ENCODE measurements at places on chromosomes 2 and 18.

DNA sequence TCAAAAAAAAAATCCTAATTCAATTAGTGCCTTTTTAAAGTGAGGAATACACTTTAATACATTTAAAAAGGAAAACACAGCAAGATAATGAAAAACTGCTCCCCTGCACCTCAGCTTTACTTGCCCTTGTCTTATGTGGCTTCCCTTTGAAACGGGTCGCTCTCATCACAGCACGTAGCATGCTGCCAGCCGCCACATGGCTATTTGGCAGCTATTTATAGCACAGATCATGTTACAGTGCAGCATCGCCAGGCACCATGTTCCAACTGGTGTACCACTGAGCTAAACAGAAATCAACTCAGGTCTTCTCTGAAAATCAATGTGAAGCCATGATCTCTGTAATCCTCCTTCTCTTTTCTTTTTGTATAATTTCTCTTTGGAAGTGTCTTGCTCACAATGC lies 65.1 kb downstream of the TMEM182 start:
- peak; percentile 20 for DNase-seq

GRCh38 chr18:27860011-27860410 lies 316.9 kb downstream of the CDH2 start:
- DNase-seq: no peak

- DNase-seq: no peak
Observed at GRCh38 chr2:174338671-174339560, 4.2 kb downstream of the SP9 start.

DNA sequence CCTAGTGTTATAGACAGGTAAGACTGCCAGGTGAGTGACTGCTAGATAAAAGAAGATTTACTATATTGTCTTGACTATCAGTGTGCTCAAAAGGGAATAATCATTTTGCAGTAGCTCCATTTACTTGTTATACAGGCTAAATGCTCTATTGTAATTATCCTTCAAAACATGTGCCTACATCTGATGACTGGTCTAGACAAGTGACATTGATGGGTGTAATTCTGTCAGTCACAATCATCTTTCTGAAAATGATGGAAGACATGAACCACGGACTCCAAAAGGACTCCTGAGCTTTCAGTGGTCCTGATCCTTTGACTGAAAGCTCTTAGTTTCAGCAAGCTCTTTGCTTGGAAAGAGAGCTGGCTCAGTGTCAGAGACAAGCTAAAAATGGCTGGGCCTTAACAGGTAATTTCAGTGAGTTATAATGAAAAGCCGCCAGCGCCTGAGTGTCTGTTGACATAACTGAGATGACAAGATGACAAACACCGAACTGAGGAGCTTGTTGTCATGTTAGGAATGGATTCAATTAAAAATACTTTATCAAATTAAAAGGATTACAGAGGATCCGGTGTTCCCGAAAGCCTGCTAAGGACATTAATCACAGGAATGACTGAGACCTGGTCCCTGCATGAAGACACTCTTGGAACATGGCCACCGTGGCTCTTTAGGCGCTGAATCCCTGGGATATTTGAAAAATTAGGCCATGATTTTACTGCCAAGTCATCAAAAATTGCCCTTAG lies 141.7 kb downstream of the CMPK2 start:
- peak; percentile 73 for DNase-seq

- DNase-seq: no peak
Observed at GRCh38 chr2:58939388-58939787, 698.3 kb upstream of the FANCL start.

GRCh38 chr2:216590780-216591179 lies 42.4 kb upstream of the IGFBP2 start:
- no peak for DNase-seq

GRCh38 chr2:26764078-26764887 lies at the start of gene SLC35F6:
TSS of gene SLC35F6 (plus strand) at chr2:26764284. CDS start at chr2:26764350, 66 bp downstream.
- DNase-seq: peak; percentile 71

DNA sequence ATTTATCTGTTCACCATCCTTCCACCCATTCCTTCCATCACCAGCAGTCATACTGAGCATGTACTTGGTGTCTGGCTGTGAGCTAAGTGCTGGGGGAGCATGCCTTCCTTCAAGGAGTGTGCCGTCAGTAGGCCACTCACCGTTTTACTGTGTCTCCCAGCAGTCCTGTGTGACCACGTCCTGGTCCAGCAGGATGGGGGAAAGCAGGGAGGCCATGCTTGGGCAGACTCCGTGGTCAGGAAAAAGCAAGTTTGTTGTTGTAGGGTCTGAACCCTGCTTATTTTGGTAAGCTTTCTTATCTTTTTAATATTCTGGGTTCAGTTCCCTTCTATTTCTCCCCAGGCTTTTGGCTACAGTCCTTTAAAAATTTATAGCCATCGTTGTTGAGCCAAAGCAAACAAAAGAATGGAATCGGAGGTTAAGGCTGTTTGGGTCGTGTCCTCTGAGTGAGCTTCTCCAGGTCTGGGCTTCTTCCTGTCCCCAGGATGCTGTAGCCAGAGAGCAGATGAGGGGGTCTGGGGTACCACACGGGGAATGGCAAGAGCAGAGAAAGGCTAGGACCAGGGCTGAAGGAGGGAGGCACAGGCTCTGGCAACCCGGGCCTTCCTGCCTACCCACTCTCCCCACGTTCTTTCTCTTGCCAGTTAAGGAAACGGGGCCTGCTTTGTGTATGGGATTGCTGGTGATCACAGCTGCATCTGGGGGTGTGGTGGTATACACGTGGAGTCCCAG lies 13.5 kb downstream of the SLC30A3 start:
- DNase-seq: no peak

GRCh38 chr2:38610851-38611801 lies 8.4 kb upstream of the HNRNPLL start:
- DNase-seq: no peak

GRCh38 chr18:78849458-78849857 lies 130.2 kb upstream of the SALL3 start:
- no peak for DNase-seq

DNA sequence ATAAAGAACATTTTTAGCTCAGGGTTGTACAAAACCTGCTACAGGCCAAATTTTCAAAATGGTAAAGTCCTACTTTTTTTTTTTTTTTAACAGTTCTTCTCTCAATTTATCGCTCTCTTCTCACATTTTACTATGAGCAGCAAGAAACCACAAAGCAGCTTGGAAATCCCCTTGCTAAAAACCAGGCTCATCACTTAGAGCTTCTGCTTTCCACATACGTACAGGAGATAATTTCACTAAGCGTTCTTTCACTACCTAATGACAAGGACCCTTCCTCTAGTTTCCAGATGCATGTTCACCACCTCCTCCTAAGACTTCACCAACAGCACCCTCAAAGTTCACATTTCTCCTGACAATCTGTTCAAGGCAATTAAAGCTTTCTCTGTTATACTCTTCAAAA lies 294.9 kb upstream of the CYRIA start:
- DNase-seq: no peak

- no peak for DNase-seq
Observed at GRCh38 chr2:164793529-164793928, 48.1 kb downstream of the COBLL1 start.

GRCh38 chr2:85873679-85874078 lies 15.1 kb downstream of the ST3GAL5 start:
- DNase-seq: no peak

DNA sequence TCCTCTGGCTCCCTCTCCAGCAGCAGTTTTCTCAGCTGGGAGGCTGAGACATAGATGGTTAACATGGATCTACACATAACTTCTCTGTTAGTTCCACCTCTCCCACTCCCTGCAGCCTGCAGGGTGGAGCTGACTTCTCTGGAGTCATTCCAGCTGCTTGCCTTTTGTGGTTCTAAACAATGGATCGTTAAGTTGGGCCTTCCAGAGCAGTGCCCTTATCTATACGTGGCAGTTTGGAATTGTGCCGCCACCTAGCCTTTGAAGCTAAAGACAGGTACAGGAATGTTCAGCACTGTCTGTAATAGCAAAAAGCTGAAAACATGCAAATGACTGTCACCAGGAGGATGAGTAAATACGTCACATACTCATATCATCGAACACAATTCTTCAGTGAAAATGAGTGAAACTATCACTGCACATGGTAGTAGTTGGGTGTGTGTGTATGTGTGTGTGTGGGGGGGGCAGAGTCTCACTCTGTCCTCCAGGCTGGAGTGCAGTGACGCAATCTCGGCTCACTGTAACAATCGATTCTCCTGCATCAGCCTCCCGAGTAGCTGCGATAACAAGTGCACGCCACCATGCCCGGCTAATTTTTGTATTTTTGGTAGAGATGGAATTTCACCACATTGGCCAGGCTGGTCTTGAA lies 50.3 kb downstream of the SH2D6 start:
- no peak for DNase-seq
